AG09309 (cell line): ENCODE measurements at places on chromosomes 16 and 17.

GRCh38 chr17:82258555-82258954 lies 14.9 kb downstream of the CSNK1D start:
- no peak for DNase-seq

GRCh38 chr17:42878924-42879595 lies 21.5 kb upstream of the G6PC1 start:
- no peak for DNase-seq

GRCh38 chr17:64131606-64132270 lies 1.8 kb upstream of the ERN1 start:
- no peak for DNase-seq

- DNase-seq: no peak
Measured at GRCh38 chr16:20833086-20833485, 26.8 kb downstream of the REXO5 start.

GRCh38 chr16:30567991-30568638 lies 3.4 kb downstream of the ZNF688 start:
- peak; percentile 92 for DNase-seq

- no peak for DNase-seq
Measured at GRCh38 chr17:40090237-40091119, 9.9 kb downstream of the NR1D1 start.

- DNase-seq: no peak
Measured at GRCh38 chr16:66746048-66746447, 5.4 kb downstream of the DYNC1LI2 start.

GRCh38 chr17:8506145-8506544 lies 70.5 kb downstream of the NDEL1 start:
- DNase-seq: no peak

- no peak for DNase-seq
Measured at GRCh38 chr17:21278450-21279197, 5.9 kb upstream of the MAP2K3 start.

GRCh38 chr17:46958041-46958591 lies 20.9 kb downstream of the RPRML start:
- DNase-seq: no peak
